ENCODE measurements at places on chromosomes 11 and 22. TPM values are rescaled to one million over a fixed set of nuclear protein-coding genes. Genes with fewer than 3 reads are reported as not detected.

DNA sequence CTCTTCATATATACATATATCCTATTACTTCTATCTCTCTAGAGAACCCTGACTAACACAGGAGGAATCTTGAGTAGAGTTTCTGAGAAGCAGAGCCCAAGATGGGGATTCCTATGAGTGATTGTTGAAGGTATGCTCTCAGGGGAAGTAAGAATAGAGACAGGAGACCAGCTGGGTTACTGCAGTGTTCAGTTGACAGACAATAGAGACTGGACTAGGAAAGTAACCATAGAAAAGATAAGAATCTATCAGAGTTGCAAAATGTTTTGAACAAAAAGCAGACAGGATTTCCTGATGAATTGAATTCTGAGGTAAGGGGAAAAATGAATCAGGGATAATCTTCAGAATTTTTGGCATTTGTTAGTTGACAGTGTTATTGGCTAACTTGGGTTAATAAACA lies 54.4 kb downstream of the SLC17A6 start:
- DNase-seq: no peak
- H3K27ac ChIP-seq: no peak overlapping the region
- H3K4me1 ChIP-seq: no peaks in the 10 kb centered on the region
- H3K4me3 ChIP-seq: no peak overlapping the region
- H3K36me3 ChIP-seq: no peaks in the 10 kb centered on the region

The RASGRP2 gene
- total RNA-seq: 2.8 TPM

DNA sequence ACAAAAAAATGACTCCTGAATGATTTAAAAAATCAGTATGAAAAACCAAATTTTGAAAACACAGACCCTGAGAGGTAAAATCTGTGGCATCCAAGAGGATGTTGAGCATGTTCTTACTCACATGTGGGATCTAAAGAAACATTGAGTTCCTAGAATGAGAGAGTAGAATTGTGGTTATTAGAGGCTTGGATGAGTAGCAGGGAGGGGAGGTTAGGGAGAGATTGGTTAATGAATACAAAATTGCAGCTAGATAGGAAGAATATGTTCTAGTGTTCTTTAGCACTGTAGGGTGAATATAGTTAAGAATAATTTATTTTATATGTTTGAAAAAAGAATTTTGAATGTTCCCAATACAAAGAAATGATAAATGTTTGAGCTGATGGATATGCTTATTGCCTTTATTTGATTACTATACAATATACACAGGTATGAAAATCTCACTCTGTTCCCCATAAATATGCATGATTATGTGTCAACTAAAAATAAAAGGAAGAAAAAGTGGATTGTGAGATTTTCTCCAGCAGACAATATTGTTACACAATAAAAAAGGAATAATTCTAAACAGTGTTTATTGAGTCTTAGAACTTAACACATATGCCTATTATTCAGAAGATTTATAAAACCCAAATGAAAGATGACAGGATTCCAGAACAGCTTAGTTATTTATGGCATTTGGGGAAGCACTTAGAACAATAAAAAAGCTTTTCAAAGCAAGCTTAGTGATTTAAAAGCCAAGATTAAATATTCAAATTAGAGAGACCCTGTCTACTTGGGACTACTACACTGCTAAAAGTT lies 28.7 kb downstream of the MS4A2 start:
- H3K4me3 ChIP-seq: no peak overlapping the region
- no peak overlapping the region for H3K27ac ChIP-seq

The KRTAP5-8 gene
- not detected for total RNA-seq

GRCh38 chr11:115819014-115819413 lies 314.8 kb upstream of the CADM1 start:
- no peaks in the 10 kb centered on the region for H3K4me1 ChIP-seq
- DNase-seq: no peak
- H3K36me3 ChIP-seq: no peaks in the 10 kb centered on the region
- H3K4me3 ChIP-seq: no peak overlapping the region

DNA sequence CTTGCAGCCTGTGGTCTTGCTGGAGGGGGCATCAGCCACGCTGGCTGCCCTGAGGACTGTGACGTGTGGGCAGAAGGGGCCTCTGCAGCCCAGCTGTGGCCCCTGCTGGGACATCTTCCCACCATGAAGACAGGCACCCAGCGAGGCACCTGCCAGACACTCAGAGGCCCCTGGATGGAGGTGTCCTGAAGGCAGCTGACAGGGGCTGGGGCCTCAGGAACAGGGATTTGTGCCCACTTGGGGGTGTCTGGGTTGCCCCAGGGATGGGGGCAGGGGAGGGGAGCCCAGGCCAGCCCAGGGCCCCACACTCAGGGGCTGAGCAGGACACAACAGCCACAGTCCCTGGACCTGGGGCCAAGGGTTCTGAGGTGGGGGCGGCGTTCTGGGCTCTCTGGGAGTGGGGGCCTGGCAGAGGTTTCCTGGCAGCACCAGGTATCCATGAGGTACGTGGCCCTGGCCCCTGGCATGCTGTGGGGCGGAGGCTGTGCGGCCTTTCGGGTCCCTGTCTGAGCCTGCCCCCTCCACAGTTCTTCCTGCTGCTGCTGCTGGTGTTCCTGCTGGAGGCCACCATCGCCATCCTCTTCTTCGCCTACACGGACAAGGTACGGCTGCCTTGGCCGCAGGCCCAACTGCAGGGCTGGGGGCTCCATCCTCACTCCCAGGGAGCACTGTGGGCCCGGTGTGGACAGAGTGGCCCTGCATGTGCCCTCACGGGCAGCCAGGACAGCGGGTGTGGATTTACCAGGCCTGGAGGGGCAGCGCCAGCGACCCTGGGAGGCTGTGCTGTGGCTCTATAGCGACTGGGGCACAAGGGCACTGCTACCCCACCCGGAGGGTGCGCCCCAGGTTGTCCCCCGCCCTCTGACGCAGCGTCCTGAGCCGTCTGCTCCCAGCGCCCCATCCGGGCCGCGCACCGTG lies 21.5 kb downstream of the TSPAN4 start:
- H3K36me3 ChIP-seq: no peaks in the 10 kb centered on the region
- H3K27ac ChIP-seq: no peak overlapping the region

DNA sequence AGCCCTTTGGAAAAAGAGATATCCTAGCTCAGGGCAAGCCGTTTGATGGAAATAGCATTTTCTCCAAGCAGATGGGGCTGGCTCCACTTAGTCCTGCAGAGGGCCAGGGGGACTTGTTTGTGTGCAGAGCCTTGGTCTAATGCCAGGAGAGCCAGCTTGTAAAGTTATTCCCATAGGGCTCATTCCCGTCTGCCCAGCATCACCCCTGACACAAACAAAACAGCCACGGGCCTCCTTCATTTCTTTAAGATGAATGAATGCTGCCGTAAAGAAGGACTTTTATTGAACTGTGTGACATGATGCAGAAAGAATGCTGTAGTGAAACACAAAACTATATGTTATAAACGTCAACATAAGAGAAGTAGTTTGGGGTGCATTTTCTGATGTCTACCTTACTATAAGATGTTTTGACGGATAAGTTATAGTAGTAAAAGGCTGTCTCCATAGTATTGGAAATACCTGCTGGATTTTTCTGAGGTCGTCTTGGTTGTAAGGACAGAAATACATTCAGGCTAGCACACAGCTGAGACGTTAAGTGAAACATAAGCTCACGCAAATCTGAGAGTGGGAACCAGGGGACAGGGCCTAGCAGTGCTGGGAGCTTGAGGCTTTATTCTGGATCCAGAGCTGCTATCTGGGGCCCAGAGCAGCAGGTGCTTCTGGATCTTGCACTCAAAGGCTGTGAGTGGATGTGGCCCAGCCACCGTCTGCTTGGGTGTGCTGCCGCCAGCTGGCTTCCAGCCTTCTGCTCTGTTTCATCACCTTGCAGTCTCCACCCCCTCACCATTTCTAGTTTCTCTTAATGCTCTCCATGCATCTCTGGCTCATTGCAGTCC lies 53.3 kb downstream of the NCAM1 start:
- H3K4me3 ChIP-seq: no peak overlapping the region
- no peak overlapping the region for H3K27ac ChIP-seq
- no peaks in the 10 kb centered on the region for H3K36me3 ChIP-seq
- H3K27me3 ChIP-seq: no peaks in the 10 kb centered on the region
- H3K4me1 ChIP-seq: no peaks in the 10 kb centered on the region

The PPM1F gene
- total RNA-seq: 15.3 TPM

The OR4C3 gene
- total RNA-seq: not detected

DNA sequence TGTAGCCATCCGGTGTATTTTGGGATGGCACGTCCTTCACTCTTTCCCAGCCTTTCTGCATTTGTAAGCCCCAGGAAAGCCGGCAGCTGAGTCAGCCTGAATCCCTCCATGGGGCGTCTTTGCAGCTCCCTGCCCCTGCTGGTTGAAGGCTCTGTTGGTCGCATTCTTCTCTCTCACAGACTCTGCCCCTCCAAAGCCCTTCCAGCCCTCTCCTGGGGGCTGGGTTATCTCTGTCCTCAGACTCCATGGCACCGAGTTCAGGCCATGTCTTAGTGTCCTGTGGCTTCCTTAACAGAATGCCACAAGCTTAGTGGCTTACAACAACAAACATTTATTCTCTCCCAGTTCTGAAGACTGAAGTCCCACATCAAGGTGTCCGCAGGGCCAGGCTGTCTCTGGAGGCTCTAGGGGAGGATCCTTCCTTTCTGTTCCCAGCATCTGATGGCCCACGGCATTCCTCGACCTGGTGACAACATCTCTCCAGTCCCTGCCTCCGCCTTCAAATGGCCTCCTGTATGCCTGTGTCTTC lies 62.2 kb downstream of the BCR start:
- H3K27ac ChIP-seq: no peak overlapping the region
- H3K27me3 ChIP-seq: no peaks in the 10 kb centered on the region
- no peak for DNase-seq
- H3K4me3 ChIP-seq: no peak overlapping the region

DNA sequence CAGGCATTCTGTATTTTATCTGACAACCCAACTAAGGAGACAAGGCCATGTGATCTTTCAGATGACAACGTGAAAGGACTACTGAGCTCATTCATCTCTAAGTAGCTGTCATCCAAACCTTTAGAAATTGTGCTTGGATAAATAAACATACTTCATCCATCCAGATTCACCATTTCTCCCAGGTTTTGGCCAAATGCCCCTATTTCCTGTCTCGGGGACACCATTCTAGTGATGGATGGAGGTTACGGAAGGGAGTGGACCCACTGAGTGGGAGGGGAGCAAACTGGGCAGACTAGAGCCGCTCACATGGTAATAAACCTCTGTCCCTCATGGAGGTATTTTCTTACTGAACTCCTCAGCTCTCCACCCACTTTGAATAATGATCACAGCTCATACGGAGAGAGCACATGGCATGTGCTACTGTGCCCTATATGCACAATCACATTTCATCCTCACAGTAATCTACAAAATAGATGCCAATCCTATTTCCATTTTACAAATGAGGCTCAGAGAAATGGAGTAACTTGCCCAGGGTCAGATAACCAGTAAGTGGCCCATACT lies 114.4 kb downstream of the SLC1A2 start:
- no peaks in the 10 kb centered on the region for H3K27me3 ChIP-seq
- no peak overlapping the region for H3K27ac ChIP-seq
- no peaks in the 10 kb centered on the region for H3K36me3 ChIP-seq
- no peaks in the 10 kb centered on the region for H3K4me1 ChIP-seq

- DNase-seq: no peak
- no peaks in the 10 kb centered on the region for H3K27me3 ChIP-seq
- H3K4me3 ChIP-seq: no peak overlapping the region
- no peaks in the 10 kb centered on the region for H3K4me1 ChIP-seq
These were observed 7.2 kb upstream of the NIPSNAP1 start for GRCh38 chr22:29587938-29588699.

The CHRNA10 gene
- 1.4 TPM for total RNA-seq

DNA sequence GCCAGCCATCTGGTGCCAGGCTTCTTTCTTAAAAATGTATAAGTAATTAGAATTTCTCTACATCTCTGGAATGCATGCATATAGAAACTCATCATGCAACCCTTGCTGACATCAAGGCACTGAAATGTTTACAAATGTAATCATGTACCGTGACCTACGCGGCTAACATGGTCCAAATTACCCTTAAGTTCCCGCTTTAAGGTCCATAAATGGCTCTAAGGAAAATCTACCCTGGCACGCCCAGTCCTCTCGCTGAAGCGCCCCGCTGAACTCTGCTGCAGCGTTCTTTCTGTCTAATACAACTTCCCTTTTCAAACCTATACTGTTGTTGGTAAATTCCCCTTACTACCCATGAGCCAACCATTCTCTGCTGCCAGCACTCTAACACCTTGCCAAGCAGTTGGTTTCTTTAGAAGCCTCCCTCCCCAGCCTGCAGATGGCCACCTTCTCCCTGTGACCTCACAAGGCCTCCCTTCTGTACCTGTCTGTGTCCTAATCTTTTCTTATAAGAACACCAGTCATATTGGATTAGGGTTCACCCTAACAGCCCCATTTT lies 13.5 kb upstream of the HMOX1 start:
- H3K27me3 ChIP-seq: no peaks in the 10 kb centered on the region
- no peak overlapping the region for H3K4me3 ChIP-seq
- peaks cover 6% of the 10 kb centered on the region for H3K4me1 ChIP-seq
- H3K36me3 ChIP-seq: no peaks in the 10 kb centered on the region

DNA sequence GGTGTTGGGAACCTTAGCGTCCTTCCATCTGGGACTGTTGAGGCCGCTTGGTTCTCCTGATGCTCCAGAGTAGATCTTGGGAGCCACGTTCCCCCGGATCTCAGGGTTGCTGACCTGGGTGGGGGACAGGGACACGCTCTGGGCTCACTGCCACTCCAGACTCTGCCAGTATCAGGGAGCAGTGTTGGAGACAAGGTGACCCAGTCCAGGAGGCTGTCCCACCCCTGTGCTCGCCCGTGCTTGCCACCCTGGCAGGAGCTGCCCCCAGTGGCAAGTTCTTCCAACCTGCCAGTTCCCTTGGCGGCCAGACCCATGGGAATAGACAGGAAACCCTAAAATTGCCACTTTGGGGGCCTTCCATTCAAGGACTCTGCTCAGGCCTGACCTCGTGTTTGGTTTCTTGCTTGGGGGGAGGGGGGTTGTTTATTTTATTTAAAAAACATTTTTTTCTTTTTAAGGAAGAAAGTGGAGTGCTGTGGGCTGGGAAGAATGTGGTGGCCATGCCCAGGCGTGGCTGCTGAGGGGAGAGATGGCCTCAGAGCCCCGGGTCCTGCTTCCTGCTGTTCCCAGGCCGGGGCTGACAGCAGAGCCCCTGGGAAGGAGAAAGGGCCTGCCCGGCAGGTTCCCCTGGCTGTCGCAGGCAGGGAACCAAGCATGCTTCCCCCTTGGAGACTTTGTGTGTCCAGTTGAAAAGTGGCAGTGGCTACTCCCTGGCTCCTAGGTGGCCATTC lies 7.2 kb downstream of the GRK2 start:
- no peak for DNase-seq
- H3K4me3 ChIP-seq: no peak overlapping the region
- H3K27me3 ChIP-seq: no peaks in the 10 kb centered on the region
- peak overlapping the region; percentile 84 for H3K27ac ChIP-seq

- peak overlapping the region; percentile 77 for H3K4me3 ChIP-seq
- H3K27ac ChIP-seq: no peak overlapping the region
- H3K4me1 ChIP-seq: peaks cover 3% of the 10 kb centered on the region
- H3K27me3 ChIP-seq: no peaks in the 10 kb centered on the region
- no peaks in the 10 kb centered on the region for H3K36me3 ChIP-seq
These were observed 1.6 kb downstream of the PRDM11 start for GRCh38 chr11:45147891-45148675.
